ENCODE measurements at places on chromosomes 6 and 20.

GRCh38 chr6:128572294-128572693, 51.9 kb upstream of the PTPRK start:
- DNase-seq, result no peak

DNA sequence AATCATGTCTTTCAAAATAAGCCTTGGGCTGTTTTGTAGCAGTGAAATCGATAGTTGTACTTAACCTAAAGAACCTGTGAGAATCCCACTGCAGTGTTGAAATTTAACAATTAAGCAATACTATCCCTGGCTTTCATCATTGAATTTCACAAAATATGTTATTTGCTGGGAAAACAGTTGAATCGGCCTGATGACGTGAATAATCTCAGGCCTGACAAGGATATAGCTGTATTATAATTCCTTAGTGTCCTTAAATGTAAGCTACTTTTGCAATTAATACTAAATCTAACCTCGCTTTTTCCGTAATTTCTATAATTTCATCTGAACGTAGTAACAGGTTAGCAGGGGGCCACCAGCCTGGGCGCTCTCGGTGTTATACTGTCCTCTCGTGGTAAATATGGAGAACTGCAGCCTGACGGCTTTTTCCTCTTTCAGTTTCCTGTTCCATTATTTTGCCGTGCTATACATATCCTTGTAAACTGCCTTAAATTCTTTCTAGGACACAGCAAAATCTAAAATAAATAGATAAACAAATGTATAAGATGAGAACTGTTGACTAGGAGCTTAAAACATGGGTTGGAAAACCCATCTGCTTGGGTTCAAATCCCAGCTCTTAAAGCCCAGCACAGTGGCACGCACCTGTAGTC, 24.0 kb downstream of the MTFR2 start:
- DNase-seq, result peak; percentile 50

- no peak for DNase-seq
These were observed 81.9 kb upstream of the E2F3 start for GRCh38 chr6:20319520-20320357.

GRCh38 chr20:58657986-58658385, 6.9 kb downstream of the STX16 start:
- DNase-seq, result no peak

- DNase-seq, result no peak
These were observed 19.8 kb upstream of the RGS17 start for GRCh38 chr6:153150752-153151440.

DNA sequence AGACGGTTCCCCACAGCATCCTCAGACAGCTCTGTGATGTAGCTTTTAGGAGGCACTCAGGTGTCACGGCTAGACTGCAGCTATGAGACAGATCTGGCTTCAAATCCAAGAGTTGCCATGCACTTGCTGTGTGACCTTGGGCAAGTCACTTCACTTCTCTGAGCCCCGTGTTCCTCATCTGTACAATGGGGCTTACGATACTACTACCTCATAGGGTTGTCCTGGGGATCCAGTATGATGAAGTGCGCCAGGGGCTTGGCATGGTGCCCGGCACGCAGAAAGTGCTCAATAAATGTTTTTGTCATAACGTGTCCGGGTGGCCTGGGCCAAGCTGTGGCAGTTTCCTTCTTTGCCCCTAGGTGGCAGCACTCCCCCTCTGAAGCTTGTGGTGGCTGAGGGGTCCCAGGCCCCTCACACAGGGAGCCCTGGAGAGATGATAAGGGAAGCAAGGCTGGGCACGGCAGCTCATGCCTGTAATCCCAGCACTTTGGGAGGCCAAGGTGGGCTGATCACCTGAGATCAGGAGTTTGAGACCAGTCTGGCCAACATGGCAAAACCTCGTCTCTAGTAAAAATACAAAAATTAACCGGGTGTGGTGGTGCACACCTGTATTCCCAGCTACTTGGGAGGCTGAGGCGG, 19.1 kb upstream of the CHMP4B start:
- no peak for DNase-seq

GRCh38 chr6:112232845-112233256, 21.5 kb downstream of the LAMA4 start:
- no peak for DNase-seq

DNA sequence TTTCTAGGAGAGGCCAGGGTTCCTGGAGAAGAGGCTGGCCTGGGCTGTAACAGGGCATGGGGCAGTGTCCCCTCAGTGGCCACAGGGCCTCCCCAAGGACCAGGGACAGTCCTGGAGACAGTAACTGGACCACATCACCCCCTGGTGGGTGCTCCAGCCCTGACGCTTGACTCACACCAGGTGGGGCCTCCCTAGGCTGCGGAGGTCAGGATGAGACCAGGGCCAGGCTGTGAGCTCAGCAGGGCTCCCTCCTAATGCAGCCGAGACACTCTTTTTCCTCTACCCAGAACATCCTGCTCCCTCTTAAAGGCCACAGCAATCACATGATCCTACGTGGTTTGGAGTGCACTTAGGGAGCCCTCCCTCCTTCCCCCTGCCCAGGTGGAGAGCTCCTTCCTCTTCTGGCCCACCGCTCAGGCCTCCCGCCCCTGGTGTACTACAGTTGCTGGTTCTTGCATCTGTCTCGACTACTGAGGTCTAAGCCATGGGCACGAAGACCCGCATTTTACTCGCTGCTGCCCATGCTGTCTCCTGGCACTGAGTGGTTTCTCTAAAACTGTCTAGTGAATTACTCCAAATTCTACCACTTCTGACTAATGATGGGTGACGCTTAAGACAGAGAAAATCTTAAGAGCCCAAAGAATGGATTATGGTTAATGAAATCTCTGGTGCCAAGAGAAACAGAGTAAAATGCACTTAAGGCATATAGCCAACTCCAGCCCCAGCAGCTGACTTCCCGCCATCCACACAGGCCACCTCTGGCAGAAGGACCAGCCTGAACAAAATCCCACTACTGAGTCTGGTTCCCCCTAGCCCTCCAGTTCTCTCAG, 166.1 kb upstream of the CST7 start:
- DNase-seq, result no peak

GRCh38 chr6:154865291-154865690, 129.8 kb upstream of the TIAM2 start:
- DNase-seq, result no peak

DNA sequence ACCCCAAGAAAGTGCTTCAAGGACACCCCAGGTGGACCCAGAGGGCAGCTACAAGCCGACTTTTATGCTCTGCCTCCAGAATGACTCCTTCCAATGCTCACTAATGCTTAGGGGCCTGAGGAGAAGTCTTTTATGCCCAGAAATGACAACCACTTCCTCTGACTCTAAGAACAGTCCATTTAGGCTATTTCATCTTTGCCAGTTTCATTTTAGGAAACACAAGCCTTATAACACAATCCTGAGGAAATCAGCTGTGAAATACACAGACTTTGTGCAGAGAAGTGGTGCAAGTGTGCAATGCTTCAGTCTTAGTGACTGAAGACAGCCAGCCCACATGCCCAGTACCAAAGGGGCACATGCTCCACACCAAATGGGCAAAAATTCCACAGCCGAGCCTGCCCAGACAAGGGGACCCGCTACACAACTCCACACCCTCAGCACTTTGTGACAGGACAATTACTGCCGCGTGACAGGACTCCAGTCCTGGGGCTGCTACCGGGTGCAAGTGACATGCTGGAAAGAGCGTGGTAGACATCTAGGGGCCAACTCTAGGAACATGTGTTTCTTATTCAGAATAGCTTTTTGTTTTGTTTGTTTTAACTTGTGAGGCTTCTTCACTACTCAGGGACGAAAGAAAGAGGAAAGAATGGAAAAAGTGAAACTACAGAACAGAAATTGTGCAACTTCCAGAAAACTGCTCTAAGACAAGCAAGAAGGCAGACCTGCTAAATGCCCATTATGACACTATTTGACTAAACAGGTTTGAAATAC, 28.2 kb upstream of the PLAGL1 start:
- DNase-seq, result no peak

DNA sequence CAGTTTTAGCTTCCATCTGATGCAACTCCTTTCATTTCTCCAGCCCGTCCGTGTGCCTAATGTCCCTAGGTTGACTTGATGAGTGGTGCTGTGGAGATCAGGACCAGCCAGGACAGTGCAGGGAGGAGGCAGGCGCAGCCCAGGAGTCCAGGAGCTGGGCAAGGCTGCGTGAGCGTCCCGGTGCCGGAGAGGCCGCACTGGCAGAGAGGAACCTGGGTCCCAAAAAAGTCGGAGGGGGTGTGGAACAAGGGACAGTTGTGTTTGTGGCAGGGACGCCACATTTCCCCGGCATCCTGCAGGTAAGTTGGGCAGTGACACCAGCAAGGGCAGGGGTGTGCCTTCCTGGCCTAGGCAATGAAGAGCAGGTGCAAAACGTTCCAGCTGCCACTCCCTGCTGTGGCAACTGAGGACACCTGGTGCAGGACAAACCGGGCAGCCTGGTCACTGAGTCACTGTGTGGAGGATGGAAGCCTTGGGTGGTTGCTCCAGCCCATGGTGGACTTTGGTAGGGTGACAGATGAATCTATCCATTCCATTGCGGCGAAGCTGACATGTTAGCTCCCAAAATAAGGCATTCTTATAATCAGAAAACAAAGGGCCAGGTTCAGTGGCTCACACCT, 53.2 kb downstream of the RAMACL start:
- DNase-seq, result no peak

GRCh38 chr6:166572370-166573261, 13.9 kb downstream of the RAMACL start:
- DNase-seq, result no peak

DNA sequence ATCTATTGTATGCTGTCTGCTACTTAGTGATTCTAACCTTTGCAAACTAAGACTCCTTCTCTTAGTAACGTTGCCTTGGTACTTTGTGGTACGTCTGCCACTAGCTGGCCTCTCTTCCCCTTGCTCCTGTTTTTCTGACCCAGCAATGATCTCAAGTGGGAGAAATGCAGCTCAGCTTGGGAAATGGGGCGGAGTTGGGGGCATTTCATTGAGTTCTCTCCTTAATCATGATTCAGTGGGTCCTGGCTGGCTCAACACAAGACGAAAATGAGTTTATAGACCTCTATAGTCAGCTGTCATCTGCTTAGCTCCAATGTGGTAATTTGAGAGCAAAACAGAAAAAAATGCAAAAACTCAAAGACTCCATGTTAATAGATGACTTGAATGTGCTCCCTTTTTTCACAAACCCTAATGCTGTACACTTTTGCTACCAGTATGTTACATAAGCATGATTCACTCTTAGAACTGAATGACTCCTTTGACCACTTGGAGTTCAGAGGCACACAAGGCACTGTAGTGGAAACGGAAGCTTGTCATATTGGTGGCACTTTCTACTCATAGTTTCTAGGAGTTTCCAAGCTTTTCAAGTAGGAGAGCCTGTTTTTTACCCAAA, 55.3 kb upstream of the SOX4 start:
- no peak for DNase-seq

GRCh38 chr6:21115111-21115510, 478.4 kb upstream of the SOX4 start:
- DNase-seq, result no peak

DNA sequence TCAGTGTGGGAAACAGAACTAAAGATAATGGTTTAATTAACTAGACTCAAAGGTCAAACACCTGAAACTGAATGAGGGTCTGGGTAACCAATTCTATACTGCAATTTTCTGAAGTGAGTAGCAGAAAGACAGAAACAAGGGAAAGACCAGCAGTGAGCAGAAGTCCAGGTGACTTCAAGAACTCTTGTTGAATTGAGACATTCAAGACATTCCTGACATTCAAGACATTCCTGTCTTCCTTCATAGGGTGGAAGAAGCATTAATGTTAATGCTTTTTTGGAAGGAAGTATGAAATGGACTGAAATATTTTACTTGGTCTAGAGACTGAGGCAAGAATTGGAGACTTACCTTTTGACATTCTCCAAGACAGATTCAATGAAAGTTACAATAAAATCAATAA, 529.9 kb upstream of the MMS22L start:
- DNase-seq, result no peak

- no peak for DNase-seq
These were observed 183.2 kb downstream of the SIM1 start for GRCh38 chr6:100281471-100281901.

- no peak for DNase-seq
These were observed 163.6 kb downstream of the SYNDIG1 start for GRCh38 chr20:24633026-24633425.

- no peak for DNase-seq
These were observed 480.7 kb downstream of the HTR1B start for GRCh38 chr6:76982476-76983199.
